ENCODE measurements at places on chromosomes 2 and 18. TPM values are rescaled to one million over a fixed set of nuclear protein-coding genes. Genes with fewer than 3 reads are reported as not detected.

- no peak for ATAC-seq
These were observed 603.6 kb upstream of the RAB6C start for GRCh38 chr2:129375632-129376425.

DNA sequence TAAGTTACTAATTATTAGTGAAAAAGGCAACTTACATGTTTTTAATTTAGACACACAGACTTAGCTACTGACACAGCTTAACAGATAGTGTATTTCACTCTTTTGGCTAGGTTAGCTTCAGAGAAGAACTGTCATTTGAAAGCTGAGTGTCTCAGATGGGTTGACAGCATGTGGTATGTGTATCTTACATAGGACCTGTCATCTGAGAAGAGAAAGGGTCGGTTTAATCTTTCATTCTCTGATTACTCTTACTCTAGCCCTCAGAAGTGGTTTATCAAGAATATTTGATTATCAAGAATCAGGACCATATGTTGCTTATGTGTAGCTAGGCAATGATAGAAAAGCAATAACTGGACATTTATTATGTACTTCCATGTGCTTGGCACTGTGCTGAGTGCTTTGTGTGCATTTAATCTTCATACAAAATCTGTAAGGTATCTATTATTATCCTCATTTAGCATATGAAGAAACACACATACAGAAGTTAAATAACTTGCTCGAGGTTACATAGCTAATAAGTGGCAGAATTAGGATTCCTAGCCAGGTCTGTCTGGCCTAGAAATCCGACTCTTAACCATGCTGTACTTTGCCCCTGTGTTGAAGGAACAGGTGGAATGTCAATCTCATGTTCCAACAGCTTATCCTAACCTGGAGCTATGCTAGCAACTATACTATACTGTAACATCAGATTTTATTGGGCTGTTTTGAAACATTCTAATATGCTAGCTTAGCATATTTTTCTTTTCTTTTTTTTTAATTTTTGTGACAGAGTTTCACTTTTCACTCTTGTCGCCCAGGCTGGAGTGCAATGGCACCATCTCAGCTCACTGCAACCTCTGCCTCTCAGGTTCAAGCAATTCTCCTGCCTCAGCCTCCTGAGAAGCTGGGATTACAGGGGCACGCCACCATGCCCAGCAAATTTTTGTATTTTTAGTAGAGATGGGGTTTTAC, 28.4 kb downstream of the CFLAR start:
- ATAC-seq: no peak

GRCh38 chr2:149741646-149742045, 154.1 kb upstream of the MMADHC start:
- ATAC-seq: no peak

DNA sequence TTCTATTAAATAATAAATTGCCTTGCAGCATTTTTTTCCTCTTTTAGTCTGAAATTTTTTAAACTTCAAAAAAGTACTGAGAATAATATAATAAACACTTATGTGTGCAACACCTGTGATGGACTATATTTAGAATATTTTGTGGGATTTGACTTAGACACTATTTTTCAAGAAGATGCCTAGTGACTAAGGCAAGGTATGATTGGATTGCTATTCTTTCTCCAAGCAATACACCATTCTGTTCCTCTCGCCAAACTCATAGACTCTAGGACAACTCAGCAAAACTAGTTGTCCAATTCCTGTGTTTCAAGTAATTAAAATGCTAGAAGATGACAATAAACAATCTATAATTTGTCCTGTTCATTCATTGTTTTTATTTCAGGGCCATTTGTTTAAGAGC, 75.9 kb downstream of the METTL4 start:
- ATAC-seq: no peak

DNA sequence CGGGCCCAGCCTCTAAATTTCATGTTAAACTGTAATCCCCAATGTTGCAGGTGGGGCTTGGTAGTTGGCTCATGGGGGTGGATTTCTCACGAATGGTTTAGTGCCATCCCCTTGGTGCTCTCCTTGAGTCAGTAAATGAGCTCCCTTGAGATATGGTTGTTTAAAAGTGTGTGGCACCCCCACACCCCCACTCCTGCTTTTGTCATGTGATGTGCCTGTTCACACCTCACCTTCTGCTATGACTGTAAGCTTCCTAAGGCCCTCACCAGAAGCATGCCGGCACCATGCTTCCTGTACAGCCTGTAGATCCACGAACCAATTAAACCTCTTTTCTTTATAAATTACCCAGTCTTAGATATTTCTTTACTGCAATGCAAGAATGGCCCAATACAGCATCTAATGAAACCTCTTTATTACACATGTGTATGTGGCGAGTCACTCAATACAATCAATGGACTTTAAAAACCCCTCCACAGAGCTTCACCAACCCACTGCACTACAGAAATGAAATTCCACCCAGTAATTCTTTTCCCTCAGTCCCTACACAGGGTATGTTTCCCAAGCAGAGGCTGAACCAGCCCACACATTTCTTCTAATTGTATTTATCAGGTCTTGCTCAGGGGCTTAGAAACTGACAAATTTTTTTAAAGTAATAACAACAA, 47.3 kb downstream of the WDFY1 start:
- ATAC-seq: no peak

DNA sequence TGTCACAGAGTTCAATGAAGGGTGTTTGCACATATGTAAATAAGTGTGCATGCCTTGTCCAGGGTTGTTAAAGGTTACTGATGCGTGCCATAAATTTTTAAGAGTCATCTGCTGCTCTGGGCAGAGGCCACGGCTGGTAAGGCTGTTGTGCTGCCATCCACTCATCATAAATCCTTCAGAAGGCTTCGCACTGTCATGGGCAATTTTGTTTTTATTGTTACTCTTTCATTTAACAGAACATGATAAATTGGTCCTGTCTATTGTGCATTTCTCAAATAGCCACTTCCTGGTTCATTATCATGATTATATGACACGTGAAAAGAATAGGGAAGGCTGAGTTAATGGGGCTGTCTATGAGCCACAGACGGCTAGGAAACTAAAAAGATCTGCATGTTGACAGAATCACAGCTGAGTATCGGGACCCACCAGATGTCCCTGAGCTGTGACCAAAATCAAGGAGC, 634.3 kb upstream of the SOX11 start:
- peak; percentile 96 for ATAC-seq

GRCh38 chr2:174826051-174826450, 61.8 kb upstream of the CHRNA1 start:
- no peak for ATAC-seq

DNA sequence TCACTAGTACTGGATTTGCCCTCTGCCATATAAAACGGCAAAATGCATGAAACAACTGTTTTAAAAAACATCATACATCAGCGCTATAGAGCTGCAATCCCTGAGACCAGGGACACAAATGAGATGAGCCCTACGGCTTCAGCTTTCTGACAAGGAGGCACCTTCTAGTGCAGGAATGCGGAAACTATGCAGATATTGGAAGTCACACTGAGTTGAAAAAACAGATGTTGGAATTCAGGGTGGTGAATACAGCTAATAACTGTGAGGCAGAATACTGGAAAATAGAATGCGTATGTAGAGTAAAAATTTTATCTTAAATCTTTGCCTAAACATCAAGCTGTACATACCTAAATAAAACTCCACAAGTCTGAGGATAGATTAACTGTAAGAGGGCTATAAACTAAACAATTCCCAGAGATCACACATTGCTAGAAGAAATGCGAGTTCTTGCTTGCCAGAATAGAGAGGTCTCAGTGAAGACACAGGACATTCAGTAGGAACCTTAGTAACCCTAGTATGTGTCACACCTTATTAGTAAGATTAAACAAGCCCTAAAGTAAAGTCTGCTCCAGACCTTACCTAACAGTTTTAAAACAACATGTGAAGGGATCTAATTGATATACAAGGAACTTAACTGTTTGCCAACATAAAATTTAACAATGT, 541.4 kb upstream of the DDX18 start:
- peak; percentile 98 for ATAC-seq

GRCh38 chr18:77096936-77097886, 35.4 kb downstream of the MBP start:
- ATAC-seq: no peak

DNA sequence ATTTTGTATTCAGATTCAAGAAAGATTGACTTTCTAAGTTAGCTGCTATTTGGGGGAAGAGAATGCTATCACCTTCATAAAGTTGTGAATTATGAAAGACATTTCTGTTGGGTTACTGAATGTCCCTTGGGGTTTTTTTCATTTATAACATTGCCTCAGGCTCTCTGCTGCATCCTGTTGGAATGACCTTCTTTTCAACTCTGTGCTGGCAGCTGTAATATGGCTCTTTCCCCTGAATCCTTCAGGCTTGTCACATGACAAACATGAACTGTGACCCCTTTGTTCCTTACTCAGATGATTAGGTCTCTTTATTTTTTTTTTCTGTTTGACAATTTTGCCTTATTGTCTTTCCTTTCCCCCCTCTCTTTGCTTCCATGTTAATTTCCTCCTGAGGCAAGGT, 159.8 kb downstream of the TAF4B start:
- peak; percentile 77 for ATAC-seq

LONRF2 gene
- total RNA-seq: 5.4 TPM

NEU2 gene
- not detected for total RNA-seq

PID1 gene
- 10.9 TPM for total RNA-seq

CCDC150 gene
- total RNA-seq: 3.4 TPM
